ENCODE measurements at places on chromosomes 5 and 9.

DNA sequence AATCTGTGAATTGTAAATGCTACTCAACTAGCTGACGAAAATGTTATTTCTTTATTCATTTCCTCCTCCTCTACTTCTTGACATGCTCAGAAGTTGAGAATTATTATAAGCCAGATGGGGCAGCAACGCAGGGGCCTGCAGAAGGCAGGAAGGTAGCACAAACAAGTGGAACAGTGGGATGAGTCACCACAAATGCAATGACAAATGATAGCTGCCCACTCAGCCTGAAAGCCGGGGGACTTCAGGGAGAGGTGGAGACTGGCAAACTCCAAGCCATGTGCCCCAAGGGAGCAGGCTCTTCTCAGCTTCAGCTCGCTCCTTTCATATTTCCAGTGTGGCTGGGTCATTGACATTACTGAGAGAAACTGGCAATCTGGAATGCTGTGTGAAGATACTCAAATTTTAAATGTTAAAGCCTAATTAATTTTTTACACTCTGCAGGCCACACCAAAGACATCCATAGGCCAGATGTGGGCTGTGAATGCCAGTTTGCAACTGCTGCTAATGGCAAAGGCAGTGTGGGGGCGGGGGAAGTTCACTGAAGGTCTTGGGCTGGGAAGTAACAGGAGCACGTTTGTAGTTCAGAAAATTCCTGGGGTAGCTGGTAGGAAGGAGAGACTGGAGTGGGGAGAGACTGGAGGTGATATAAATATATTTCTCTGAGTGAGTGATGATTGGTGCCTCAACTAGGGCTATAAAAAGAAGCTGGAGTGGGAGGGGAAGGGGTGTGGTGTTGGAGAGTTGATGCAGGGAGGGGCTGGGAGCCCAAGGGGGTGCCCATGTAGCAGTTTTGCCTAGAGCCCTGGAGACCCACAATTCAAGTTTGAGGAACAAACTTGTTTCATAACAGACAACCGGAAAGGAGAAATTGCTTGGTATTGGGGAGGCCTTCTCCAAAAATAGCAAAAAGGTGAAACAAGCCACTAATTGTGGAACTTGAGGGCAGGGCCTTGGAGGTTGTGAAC lies 20.8 kb upstream of the ADRB2 start:
- DNase-seq: no peak

GRCh38 chr5:143045062-143045461 lies 274.9 kb downstream of the ARHGAP26 start:
- no peak for DNase-seq

- DNase-seq: no peak
Observed at GRCh38 chr9:121563881-121564460, 64.3 kb upstream of the GGTA1 start.

GRCh38 chr5:33079548-33079947 lies 361.2 kb upstream of the TARS1 start:
- no peak for DNase-seq

DNA sequence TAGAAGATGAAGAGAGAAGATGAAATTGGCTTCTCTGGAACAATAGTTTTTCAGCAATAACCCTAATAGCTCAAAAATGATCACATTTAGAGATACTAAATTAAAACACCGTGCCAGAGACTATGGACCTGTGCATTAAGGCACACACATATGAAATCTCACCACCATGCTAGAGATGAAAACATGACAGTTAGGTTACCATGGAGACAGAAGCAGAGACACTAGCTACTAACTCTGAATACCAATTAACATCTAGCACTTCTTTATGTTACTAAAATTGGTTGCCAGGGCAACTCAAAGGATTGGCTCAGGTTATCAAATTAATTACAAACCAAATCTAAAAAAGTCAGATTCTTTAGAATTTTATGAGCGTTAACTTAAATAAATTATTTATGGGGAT lies 337.7 kb downstream of the PLK2 start:
- no peak for DNase-seq

GRCh38 chr5:179294891-179295777 lies 50.1 kb downstream of the ADAMTS2 start:
- no peak for DNase-seq

GRCh38 chr5:35212122-35212982 lies 17.9 kb downstream of the PRLR start:
- DNase-seq: no peak

GRCh38 chr9:76690246-76690972 lies 73.8 kb upstream of the PCA3 start:
- no peak for DNase-seq

GRCh38 chr5:127440831-127441230 lies 76.6 kb upstream of the PRRC1 start:
- no peak for DNase-seq

- DNase-seq: no peak
Observed at GRCh38 chr5:55278778-55279177, 28.7 kb downstream of the DHX29 start.

- DNase-seq: no peak
Observed at GRCh38 chr5:92694067-92694466, 887.0 kb downstream of the NR2F1-AS1 start.

GRCh38 chr9:115596021-115596745 lies 478.2 kb upstream of the TNC start:
- DNase-seq: no peak

Measured in activated T-helper 1 cell treated with Interleukin-2 at 50 U/mL for 16 hours (primary cell).